Activated CD8-positive, alpha-beta memory T cell treated with anti-CD3 and anti-CD28 coated beads, Interleukin-2, amount 10 ng/mL, durations not matched to agents 7 days and 5 days (primary cell): ENCODE measurements at places on chromosomes 5 and 9.

DNA sequence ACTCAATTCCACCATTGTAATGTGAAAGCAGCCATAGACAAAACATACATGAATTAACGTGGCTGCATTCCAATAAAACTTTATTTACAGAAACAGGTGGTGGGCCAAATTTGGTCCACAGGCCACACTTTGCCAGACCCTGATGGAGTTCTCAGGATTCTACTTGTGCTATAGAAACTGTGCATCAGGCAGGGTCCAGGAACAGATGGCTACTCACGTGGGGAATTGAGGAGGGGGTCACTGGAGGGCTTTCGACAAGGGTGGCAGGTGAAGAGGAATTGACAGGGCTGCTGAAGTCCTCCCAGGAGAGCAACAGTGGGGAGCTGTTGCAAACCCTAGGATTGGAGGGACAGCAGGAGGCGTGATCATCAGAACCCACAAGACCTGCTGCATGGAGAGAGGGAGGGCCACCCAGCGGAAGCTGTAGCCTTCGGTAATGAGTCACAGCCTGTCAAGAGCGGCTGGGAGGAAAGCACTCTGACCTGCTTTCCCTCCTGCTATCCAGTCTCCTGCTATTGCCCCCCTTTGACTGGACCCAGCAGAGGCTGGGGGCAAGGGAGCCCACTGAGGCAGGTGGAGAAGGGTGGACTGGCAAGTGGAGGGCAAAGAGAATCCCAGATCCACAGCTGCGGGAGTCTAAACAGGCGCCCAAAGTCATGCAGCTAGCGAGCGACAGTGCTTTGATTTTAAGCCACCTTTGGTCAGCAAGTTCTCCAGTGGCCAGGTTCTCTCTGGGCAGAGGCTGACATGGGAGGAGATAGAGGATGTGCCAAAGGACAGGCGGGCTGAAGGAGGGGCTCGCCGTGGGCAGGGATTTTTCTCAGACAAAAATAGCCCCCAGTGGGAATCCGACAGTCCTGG, 138.3 kb upstream of the SMIM23 start:
- DNase-seq = no peak

DNA sequence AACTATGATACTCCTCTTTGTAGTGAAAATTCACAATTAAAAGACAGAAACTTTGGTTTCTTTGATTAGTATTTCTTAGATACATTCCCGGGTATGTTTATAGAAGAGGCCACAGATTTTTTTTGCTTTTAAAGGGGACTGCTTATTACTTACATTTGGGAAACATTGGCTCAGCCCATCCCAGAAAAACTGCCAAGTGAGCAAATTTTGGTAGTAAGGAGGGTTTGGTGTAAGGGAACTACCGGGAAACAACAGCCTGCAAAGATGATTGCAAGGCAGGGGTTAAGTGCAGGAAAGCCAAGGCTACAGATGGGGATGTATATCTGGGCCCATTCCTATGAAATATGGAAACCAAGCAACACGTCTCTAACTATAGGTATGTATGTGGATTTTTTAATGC, 88.8 kb upstream of the SAP30L start:
- no peak for DNase-seq

DNA sequence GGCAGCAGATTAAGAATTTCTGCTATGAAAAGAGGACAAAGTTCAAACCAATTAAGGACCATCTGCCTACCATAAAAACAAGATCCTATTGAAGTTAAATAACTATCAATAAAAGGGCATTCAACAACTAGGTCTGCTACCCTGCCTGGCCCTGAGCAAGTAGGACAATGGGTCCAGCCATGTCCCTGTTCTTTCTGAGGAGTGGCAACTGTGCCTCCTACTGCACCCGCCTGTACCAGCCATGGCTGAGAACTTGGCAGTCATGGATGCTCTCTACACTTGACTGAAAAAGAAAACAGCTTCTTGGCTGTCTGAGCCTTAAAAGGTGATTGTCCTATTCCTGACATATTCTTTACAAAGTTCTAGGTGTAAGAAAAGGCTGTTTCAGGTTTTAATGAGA, 652.4 kb downstream of the PDE4D start:
- DNase-seq = no peak

DNA sequence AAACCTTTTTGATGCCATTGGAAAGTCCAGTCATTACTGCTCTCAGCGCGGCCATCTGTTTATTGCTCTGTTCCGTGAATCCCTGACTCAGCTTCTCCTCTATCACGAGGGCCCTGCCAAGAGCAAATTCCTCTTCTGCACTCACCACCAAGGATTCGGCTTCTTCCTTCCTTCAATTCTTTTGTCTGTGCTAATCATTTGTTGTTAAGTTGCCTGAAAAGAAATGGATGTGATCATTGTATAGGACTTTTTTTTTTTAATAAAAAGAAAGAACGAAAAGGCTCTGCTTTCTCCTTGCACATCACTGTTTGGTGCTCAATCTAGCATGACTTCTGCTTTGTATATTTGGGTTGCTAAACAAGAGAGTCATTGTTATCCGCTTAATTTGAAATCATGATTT, 128.7 kb upstream of the PIK3R1 start:
- no peak for DNase-seq

DNA sequence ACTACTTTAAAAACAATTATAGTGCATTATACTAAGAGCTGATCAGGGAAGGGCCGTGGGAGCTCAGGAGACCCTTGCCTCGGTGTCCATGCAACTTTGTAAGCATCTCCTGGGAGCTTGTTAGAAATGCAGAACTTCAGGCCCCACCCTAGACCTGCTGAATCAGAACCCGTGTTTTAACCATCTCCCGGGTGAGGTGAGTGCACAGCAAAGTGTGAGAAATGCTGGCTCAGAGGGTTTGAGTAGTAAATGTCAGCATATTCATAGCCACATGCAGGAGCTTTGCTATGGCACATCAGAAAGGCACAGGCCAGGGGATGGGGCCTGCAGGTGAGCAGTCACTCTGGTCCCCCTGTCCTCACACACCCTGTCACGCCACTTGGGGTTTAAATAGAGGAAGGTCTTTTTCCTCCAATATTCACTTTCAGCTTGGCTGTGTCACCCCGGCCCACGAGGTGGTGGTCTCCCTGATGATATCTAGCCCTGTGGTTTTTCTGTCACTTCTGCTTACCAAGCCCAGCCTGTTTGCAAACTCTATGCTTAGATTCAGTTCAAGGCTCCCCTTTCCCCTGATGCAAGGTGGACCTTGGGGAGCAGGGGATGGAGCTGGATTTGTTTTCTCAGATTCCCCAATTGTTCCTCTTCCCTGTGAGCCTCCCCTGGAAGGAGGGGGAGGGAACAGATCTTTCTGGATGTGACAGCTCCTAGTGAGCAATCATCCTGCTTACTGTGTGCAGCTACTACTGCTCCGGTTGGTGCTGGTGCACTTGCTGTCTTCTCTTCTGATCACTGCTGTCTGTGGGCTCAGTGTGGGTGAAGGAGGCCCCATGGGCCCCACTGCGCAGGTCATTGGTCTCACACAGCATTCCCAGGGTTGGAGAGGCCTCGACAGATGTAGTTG, 51.8 kb upstream of the TGFBR1 start:
- DNase-seq = peak; percentile 69

DNA sequence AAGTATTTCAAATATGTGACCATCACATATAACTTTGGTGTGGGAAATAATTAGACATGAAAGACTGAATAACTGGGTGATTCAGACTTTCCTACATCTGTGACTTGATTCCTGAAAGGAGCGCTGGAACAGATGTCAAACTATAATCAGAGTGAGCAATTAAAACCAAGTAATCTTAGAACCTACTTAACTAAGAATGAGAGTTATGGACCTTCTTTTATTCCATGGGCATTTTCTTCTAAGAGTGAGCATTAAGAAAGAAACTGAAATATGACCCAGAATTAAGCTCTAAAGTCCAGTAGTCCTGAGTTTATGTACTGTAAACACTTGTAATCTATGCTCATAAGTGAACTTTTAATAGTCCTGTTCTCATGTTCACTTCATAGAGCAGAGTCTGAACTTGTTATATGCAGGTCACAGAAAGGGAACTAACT, 68.4 kb downstream of the PAM start:
- no peak for DNase-seq

- DNase-seq = no peak
Measured at GRCh38 chr5:174744896-174745295, 20.5 kb downstream of the MSX2 start.

- DNase-seq = no peak
Measured at GRCh38 chr5:27328480-27328879, 290.1 kb upstream of the CDH9 start.

DNA sequence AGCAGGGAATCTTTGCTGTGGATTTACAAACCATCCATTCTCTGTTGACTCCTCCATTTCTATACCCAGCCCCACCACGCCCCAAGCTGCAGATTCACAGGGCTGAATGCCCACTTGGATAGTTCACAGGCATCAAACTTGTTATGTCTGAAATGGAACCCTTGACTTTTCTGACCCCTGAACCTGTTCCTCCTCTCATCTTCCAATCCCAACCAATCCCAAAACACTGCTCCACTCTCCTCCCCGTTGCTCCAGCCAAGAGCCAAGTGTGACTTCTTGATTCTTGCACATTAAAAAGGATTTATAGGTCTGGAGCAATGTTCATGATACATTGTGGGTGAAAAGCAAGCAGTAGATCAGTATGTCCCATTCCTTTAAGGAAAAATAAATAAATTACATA, 145.6 kb downstream of the DAB2IP start:
- no peak for DNase-seq

- DNase-seq = no peak
Measured at GRCh38 chr5:107580889-107581820, 89.6 kb downstream of the EFNA5 start.

DNA sequence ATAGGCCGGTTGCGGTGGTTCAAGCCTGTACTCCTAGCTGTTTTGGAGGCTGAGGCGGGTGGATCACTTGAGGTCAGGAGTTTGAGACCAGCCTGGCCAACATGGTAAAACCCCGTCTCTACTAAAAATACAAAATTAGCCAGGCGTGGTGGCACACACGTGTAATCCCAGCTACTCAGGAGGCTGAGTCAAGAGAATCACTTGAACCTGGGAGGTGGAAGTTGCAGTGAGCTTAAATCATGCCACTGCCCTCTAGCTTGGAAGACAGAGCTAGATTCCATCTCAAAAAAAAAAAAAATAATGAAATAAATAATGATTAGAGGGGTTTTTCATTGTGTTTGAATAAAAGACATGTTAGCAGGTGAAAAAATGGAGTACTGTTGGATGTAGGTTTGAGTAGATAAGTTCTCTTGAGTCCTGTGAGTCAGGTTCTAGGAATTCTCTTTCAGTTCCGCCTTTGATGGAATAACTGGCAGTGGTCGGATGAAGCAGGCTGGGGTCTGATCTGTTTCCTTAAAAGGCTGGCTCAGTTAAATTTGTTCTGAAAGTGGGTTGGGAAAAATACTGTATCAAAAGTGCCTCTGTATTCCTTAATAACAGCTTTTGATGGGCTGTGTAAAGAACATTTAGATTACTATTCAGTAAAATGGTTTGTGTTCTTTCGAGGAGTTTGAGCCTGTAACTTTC, 73.2 kb downstream of the AOPEP start:
- no peak for DNase-seq

DNA sequence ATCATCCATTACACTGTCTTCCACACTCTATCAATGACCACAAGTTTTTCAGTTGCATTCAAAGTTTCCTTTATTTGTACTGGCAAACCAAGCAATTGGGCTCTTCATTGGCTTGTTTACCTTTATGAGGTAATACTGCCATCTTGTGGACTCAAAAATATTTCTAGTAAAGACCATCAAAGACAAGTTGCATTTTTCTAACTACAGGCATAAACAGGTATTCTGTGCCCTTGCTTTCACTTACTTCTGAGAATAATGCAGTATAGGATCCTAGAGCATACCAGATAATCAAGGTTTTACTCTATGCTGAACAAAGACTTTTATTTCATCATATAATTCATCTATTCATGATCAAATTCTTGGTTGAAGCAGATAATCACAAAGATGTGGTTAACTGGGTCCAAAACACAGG, 173.7 kb upstream of the POU5F2 start:
- no peak for DNase-seq

- no peak for DNase-seq
Measured at GRCh38 chr5:102875721-102876123, 120.6 kb downstream of the PAM start.
